ENCODE measurements at places on chromosomes 2 and 18.

GRCh38 chr2:33146102-33146501 lies 199.3 kb downstream of the LTBP1 start:
- no peak for DNase-seq

GRCh38 chr2:173218326-173219056 lies 136.2 kb upstream of the CDCA7 start:
- DNase-seq, result no peak

DNA sequence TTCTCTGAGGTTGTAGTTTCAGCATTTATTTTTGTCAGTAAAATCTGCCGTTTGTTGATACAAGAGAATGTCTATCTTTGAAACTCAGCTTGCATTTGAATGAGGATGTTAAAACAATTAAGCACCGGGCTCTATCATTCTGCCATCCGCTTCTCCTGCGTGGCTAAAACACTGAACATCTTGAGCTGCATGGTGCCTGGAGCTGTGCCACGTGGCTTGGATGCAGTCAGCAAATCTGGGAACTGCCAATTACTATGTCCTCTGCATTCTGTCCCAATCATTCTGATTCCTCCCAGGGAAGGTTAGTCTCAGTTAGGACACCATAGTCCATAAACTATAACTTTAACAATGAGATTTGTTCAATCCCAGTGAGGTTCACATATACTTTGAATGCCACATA lies 598.4 kb downstream of the FBXO15 start:
- no peak for DNase-seq

DNA sequence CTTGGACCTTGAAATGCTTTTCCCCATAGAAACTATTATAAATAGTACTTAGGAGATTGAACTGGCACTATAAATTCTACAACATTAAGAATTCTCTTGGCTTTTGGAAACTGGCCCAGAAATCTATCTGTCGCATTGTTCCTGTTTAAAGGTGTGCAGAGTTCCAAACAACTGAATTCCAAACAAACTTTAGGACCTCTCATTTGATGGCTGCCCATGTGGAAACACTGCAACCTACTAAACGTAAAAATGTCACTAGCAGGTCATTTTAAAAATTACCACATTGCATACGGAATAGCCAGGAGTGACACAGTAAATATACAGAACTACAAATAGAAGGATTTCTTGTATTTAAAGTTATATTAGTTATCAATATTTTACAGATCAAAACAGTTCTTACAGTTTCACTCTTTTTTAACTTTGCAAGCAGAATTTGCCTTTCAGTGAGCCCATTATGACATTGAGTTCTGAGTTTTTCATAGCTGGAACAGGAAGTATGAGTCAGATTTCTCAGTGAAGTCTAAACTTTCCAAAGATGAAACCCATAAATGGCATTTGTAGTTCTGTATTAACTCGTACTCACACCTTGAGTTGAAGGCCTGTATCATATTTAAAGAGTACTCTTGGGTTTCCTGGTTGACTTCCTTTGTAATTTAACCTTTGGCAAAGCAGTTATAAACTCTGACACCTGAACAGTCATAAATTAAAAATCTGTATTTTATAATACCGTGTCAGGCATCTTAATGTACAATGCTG lies 142.3 kb upstream of the BOD1L2 start:
- no peak for DNase-seq

- no peak for DNase-seq
Observed at GRCh38 chr2:120195553-120195952, 27.6 kb downstream of the TMEM185B start.

GRCh38 chr2:15173501-15173900 lies 387.6 kb downstream of the NBAS start:
- no peak for DNase-seq

DNA sequence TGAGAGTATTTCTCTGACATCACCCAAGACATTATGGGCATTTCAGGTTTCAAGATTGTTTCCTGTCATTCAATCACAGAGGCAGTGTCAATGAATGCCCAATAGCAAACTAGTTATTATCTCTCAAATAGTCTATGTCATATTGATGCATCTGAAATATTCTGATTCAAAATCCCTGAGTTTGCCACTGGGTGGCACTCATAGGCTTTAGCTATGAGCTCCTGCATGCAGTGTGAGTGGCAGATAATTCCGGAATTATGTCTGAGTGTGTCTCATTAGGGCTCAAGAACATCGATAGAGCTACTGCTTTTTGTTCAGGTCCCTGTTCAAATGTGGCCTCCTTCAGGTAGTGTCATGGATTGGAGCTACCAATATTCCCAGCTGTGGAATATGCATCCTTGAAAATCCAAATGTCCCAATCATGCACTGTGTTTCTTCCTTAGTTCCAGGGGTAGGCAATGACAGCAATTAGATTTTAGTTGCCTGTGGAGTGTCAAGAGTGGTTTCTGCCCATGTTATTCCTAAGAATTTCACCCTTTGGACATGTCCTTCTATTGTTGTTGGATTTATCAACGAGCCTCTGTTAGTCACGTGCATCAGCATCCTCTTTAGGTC lies 7.8 kb upstream of the OR6B3 start:
- DNase-seq, result peak; percentile 31

GRCh38 chr2:129408570-129408969 lies 570.9 kb upstream of the RAB6C start:
- DNase-seq, result no peak

- DNase-seq, result peak; percentile 63
Observed at GRCh38 chr2:204177977-204178522, 241.5 kb downstream of the ICOS start.

DNA sequence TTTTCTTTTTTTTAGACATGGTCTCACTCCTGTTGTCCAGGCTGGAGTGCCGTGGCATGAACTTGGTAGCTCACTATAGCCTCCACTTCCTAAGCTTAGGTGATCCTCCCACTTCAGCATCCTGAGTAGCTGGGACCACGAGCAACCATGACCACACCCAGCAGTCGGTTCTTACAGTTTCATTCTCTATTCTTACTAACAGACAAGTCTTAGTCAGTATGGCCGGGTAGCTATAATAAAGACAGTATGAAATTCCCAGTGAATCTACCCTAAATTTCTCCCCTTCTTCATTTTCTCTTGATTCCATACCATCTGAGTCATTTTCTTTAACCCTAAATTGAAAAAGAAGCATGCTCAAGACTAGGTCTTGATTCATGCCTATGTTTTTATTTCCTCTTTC lies 775.3 kb upstream of the NRXN1 start:
- no peak for DNase-seq

All from activated T-cell treated with anti-CD3 and anti-CD28 coated beads for 4 hours (primary cell).